Stimulated activated CD8-positive, alpha-beta memory T cell treated with anti-CD3 and anti-CD28 coated beads, Interleukin-2, amount 100 ng/mL, for 1 hour (primary cell): ENCODE measurements at places on chromosomes 1 and 21.
A peak's percentile ranks its signal among the peaks of the same experiment; 100 is the strongest.

DNA sequence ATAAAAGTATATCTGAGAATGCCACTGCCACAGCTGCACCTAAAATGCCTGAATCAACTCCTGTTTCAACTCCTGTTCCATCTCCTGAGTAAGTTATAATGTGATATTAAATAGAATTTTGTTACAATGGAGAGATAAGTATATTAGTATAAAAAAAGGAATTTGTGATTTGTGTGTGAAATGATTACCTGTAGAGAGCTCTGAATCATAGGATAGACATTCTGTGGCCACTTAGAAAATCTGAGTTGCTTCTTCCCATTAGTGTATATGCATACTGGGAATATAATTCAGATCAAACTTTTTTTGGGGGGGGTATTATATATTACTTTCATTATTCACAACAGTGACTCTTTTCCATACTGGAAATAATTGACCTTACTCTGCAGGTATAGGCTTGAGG is 52.9 kb downstream of the SUCO start:
- no peak for DNase-seq

GRCh38 chr1:112674986-112675727 is 698 bp downstream of the MOV10 start:
- peak; percentile 16 for DNase-seq

GRCh38 chr1:246775531-246776385 is 51.5 kb downstream of the SCCPDH start:
- DNase-seq, result no peak

DNA sequence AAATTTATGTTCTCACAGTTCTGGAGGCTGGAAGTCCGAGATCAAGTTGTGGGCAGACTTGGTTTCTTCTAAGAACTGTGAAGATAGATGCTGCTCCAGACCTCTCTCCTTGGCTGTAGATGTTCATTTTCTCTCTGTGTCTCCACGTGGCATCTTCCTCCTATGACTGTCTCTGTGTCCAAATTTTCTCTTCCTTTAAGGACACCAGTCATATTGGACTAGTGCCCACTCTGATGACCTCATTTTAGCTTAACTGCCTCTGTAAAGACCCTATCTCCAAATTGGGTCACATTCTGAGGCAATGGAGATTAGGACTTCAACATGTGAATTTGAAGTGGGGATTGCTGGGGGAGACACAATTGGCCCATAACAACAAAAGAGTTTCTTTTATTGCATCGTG is 125.3 kb upstream of the ETS2 start:
- DNase-seq, result no peak

DNA sequence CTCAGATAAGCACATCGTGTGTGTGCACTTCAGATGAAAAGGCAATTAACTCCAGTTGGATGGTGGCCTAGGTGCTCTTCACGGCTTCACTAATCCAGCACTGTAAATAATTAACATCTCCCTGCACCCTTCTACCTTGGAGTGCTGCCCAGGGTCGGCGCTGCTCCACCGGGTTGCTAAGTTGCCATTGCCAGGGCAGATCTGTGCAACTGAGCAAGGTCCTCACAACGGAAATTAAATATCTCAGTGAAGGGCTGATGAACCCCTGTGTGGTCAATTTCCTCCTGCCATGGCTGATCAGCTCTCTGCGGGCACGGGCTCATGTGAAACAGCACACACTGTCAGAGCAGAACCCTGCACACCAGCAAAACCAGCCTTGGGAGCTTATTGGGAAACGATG is 63.2 kb downstream of the SYDE2 start:
- DNase-seq, result no peak

- no peak for DNase-seq
Observed at GRCh38 chr1:13867603-13868002, 167.6 kb downstream of the PRDM2 start.

DNA sequence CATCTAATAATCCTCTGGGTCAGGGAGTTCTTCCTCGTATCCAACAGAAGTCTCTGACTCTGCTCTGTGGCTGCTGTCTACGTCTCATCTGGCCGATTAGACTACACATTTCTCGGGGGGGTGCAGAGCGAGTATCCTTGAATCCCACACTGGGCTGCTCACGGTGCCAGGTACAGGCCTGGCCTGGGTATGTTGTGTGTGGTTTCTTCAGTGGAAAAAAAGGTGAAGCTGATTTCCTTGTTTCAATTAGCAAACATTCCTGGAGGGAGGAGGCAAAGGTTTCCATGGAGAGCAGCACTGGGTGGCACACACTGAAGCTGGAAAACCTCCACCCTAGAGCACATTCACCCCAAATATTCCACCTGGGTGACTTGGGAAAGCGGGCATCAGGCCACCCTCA is 2.0 kb upstream of the RAB7B start:
- no peak for DNase-seq

DNA sequence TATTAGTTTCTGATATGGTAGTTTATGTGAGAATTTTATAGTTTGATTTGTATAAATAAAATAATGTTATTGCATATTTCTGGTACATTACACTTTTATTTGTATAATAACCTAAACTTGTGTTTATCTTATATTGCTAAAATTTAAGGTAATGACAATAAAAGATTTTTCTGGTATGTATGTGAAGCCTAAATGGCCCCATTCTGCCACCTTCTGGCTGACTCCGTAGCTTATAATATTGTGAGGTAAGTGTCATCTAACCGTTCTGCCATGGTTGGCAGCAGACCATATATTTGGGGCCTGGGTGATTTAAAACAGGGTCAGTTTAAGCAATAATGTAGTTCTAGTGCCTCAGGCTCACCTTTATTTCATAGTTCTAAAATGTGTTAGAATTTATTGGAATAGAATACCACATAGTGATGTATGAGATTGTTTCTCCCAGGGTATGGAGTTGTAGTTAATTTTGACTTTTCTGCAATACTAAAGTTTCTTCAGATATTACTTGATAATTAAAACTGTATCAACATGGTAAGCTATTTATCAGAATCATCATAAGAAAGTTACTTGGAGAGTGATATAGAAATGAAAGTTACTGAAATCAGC is 21.2 kb upstream of the PRKACB start:
- peak; percentile 13 for DNase-seq

GRCh38 chr1:45491487-45492260 is 711 bp upstream of the TESK2 start:
- no peak for DNase-seq

GRCh38 chr1:47709019-47709871 is 271.4 kb downstream of the FOXD2 start:
- no peak for DNase-seq

DNA sequence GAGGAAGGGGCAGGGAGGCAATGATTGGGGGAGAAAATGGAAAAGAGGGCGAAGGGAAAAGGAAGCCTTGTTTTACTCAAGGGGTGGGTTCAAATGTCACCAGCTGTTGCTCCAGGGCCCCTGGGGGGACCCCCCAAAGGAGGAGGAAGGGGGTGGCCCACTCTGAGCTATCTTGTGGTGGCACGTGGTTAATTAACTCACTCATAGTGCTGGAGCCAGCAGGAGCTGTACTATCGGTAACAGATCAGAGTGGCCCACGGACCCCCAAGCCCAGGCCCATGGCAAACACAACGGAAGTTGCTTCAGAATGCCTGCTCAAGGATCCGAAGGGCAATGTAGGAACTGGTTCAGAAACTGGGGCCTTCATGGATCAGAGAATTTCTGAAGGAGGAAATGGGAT is 7.2 kb downstream of the TFF2 start:
- no peak for DNase-seq

GRCh38 chr1:166489670-166490436 is 323.1 kb upstream of the FAM78B start:
- peak; percentile 9 for DNase-seq

DNA sequence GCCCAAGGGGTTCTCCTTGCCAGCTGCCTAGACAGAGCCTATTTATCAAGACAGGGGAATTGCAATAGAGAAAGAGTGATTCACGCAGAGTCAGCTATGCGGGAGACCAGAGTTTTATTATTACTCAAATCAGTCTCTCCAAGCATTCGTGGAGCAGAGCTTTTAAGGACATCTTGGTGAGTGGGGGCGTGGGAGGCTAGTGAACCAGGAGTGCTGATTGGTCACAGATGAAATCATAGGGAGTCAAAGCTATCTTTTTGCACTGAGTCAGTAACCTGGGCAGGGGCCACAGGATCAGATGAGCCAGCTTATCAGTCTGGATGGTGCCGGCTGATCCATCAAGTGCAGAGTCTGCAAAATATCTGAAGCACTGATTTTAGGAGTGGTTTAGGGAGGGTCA is 64.8 kb upstream of the MRPS6 start:
- DNase-seq, result no peak

- DNase-seq, result no peak
Observed at GRCh38 chr1:199710974-199711373, 316.5 kb upstream of the NR5A2 start.

- DNase-seq, result no peak
Observed at GRCh38 chr1:76029331-76029730, 45.2 kb upstream of the ST6GALNAC3 start.

- DNase-seq, result no peak
Observed at GRCh38 chr1:12542138-12542465, 75.9 kb downstream of the DHRS3 start.

- no peak for DNase-seq
Observed at GRCh38 chr21:40379881-40380810, 466.8 kb downstream of the DSCAM start.

DNA sequence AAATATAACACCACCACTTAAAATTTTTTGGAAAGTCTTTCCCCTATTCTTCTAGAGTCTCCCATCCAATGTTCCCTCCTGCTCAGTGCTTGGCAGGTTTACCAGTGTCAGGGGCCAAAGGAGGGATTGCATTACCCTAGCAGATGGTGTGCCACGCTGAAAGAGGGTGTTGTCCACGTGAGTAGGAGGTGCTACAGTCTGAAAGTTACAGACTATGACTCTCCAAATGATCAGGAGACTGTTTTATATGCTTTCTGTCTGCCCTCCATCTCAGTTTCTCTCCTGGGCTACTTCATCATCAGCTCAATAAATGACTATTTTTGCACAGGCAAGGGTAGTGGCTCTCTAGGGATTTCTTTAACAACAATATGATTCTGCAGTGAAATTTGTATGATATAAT is 31.3 kb upstream of the ANGPTL7 start:
- DNase-seq, result no peak

DNA sequence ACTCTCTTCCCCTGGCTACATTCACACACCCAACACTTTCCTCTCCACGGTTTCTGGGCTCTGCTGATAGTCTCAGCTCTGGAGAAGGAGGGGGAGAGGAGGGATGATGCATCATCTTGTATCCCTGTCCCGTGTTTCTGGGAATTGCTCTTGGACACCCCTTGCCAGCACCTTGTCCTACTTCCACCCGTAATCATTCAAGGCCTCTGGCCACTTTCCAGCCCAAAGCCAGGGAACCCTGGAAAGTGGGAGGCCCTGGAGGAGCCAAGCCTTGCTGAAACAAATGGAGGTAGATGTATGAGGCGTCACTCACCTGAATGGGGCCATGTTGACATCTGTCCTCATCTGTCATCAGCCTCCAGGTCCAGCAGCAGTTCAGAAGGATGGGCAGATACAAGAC is 4.4 kb downstream of the PLEKHO1 start:
- DNase-seq, result no peak

DNA sequence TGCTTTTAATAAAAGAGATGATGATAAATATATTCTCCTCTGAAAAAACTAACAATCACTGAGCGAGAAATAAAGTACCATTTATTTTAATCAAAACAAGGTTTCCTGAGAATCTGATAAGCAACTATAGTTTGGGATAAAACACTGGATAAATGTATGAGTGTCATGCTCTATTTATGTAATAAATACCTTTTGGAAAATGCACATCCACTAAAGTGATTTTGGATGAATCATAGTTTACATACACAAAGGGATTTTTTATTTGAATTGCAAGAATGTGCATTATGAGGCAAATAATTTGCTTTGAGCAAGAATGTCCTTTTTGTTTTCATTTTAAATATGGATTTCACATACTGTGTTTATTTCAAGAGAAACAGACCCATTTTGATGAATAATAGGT is 1483.5 kb downstream of the MRPL39 start:
- no peak for DNase-seq

DNA sequence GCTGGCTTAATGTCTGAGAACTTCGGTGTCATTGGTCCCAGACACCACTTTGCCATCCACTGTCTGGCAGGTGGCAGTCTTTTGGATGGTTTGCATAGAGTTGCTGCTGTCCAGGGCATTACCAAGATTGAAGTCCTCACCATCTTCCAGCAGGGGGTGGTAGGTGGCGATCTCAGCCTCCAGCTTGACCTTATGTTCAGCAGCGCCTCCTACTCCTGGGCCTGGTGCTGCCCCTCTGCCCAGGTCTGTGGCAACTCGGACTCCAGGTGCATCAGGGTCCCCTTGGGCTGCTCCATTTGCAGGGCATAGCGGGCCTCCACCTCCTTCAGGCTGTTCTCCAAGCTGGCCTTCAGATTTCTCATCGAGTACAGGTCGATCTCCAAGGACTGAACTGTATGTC is 573.3 kb upstream of the NCAM2 start:
- no peak for DNase-seq

DNA sequence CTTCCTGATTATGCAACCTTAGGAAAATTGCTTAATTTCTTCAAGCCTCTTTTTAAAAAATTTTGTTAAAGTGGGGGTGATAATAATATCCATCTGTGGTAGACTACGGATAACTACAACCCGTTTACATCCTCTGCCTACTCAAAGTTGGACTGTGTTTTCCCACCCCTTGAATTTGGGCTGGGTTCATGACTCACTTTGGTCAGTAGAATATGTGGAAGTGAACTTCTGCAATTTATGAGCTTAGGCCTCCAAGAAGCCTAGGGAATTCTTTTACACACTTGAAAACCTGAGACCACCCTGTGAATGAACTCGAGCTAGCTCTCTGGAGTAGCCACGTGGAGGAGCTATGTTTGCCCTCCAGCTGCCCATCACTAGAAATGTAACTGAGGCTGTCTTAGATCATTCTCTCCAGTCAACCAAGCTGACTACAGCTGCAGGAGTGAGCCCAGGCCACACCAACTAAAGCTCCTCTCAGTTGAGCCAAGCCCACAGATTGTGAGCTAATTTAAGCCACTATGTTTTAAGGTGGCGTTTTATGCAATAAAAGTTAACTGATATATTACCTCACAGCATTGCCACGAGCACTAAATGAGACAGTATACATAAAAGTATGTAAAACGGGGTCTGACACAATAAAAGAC is 29.6 kb upstream of the CACHD1 start:
- no peak for DNase-seq

- no peak for DNase-seq
Observed at GRCh38 chr1:26585471-26585870, 55.9 kb downstream of the RPS6KA1 start.

- DNase-seq, result no peak
Observed at GRCh38 chr21:34706337-34706736, 37.5 kb downstream of the CLIC6 start.

- no peak for DNase-seq
Observed at GRCh38 chr1:207828485-207829158, 76.8 kb downstream of the CD46 start.

GRCh38 chr1:231927431-231927830 is 300.8 kb downstream of the DISC1 start:
- no peak for DNase-seq

DNA sequence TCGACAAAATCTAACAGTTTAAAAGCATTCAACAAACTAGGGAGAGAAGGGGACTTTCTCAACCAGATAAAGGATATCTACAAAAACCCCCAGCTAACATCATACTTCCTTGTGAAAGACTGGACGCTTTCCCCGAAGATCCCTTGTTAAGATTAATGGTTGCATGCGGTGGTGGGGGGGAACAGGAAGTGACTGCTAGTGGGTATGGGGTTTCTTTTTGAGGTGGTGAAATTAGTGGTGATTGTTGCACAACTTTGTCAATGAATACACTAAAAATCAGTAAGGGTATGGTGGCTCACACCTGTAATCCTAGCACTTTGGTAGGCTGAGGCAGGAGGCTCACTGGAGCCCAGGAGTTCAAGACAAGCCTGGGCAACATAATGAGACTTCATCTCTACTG is 26.9 kb upstream of the EYA3 start:
- no peak for DNase-seq
